GM03348 (cell line): ENCODE measurements at places on chromosomes 7 and 10.

- no peak for DNase-seq
Observed at GRCh38 chr7:51223505-51223904, 93.1 kb downstream of the COBL start.

- peak; percentile 46 for DNase-seq
Observed at GRCh38 chr10:110326351-110327032, 21.8 kb upstream of the SMNDC1 start.

DNA sequence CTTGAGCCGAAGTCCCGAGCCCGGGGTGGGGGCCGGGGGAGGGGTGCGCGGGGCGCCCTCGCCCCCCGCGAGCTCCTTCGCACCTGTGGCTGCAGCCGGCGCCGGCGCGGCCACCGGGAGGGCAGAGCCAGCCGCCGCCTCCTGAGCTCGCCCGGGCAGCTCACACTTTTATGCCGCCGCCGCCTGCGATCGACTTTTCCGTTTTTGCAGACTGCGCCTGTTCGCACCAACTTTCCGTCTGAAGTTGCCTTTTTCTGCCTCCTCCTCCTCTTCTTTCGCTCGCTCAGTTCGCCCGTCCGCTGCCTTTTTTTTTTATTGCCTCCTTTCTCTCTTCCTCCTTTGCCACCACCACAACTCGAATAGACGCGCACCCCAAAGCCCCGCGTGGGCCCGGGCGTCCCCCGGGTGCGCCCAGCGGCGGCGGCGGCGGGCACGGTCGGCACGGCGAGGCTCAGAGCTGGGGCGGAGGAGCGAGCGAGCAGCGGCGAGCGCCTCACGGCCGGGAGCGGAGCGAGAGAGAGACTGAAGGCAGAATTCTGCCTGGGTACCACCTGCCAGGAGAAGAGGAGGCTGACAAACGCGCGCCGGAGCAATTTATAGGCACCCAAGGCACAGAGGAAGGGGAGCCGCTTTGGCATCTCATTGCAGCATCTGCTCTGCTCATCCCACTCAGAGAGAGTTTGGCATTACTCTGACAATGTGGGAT is at the start of gene C1QL3:
Gene C1QL3 (minus strand): TSS at position 569 of the 706 bp plus-strand sequence. CDS start 814 bp downstream, outside the sequence.
- DNase-seq: peak; percentile 51

GRCh38 chr10:107443813-107444212 is 279.3 kb upstream of the SORCS1 start:
- DNase-seq: no peak

GRCh38 chr7:29197916-29198315 is 3.3 kb downstream of the CHN2 start:
- no peak for DNase-seq

DNA sequence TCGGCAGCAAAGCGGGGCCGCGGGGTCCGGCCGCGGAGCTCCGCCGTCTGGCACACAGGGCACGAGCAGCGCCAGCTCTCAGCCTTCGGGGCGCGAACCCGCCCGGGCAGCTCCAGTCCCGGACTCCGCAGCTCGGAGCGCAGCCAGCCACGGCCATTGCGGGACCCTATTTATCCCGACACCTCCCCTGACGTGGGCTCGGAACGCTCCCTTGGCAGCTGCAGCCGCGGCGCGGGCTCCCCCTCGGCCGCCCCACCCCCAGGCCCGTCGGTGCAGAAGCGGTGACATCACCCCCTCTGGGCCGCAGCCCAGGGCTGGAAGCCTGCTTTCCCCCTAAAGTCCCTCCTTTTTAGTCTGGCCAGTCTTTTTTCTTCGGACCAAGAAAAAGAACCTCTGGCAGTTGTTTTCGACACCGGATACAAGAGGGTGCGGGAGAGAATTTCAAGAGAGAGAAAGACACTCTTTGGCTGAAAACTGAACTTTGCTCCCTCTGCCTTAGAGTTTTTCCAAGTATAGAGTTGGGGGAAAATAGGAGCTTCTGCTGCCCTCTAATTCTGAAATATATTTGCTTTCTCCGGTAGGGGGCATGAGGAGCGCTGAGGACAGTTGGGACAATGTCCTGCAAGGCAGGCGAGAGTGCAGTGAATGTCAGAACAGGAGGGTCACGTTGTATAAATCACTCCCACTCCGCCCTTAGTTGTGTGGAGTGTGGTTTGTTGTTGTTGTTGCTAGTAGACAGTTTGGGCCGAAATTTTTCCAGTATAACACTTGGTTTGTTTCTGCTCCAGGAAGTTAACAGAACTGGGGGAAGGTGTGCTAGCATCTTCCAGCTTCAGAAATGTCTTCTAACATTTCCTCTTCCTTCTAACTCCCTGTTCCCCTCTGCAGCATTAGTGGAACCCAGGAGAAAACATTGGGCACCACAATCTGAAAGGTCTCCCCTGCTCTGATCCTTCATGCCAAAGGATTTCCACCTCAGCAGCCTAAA is at the start of gene SFRP4:
Gene SFRP4 (minus strand): TSS at position 145 of the 988 bp plus-strand sequence. CDS start 280 bp downstream, outside the sequence.
- DNase-seq: peak; percentile 61

DNA sequence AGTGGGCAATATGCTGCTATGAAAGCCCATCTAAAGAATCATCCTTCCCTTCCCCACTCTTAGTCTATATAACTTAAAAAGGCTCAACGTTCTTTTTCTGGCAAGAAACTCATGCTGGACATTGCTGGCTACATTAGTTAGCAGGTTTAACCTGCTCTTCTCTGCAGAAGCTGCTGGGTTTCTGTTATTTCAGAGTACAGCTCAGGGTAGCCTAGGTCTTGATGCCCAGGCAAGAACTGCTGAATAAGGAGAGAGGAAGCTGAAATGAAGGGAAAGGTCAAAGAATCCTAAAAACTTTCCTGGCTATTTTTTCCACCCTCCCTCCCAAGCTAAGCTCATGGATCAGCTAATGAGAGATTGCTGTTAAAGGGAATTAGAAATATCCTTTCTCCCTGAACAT is 79.4 kb downstream of the ANKIB1 start:
- DNase-seq: no peak

DNA sequence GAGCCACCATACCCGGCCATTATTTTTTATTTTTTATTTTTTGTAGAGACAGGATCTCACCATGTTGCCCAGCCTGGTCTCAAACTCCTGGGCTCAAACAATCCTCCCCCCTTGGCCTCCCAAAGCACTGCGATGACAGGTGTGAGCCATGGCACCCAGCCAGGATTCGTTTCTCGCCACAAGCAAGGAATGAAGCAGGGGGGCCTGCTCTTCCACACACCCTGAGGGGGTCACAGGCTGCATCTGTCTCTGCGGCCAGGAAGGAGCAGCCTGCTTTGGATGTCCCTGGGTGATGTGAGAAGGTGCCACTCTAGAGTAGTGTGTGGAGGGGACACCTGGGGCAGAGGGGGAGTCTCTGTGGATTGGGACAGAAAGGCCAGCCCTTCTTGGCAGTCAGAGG is 61.3 kb upstream of the TNRC18 start:
- no peak for DNase-seq

DNA sequence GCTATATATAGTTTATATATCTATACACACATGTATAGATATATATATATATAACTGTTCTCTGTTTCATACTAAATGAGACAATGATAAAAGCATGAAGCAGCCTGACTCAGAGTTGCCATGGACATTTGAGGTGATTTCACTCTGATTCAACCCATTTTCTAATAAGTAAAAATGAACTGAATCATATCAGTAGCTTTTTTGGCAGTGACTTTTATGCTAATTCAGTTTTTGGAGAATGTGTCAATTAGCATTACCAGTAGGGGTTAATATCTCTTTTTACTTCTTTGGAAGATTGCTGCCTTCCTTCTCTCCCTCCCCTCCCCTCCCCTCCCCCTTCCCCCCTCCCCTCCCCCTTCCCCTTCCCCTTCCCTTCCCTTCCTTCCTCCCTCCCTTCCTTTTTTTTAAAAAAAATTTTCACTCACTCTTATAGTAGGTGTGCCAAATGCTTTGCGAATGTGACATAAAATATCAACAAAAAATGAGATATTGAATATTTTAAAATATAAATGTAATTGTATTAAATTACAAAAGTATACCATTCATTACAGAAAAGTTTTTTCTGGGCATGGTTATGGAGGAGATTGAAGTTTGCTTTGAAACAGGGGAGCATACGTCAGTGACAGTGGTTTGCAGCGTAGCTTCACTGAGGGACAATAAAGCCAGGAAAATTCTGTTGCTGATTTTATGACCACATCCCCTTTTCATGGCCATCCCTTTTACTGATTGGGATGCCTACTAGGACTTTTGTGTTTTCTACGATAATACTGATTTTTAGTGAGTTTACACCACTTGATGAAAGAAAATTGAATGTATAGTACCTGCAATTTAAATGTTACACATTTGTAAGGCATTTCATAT is 64.0 kb upstream of the KLF6 start:
- DNase-seq: peak; percentile 50

- peak; percentile 39 for DNase-seq
Observed at GRCh38 chr10:69449841-69450240, 1.4 kb upstream of the TSPAN15 start.

DNA sequence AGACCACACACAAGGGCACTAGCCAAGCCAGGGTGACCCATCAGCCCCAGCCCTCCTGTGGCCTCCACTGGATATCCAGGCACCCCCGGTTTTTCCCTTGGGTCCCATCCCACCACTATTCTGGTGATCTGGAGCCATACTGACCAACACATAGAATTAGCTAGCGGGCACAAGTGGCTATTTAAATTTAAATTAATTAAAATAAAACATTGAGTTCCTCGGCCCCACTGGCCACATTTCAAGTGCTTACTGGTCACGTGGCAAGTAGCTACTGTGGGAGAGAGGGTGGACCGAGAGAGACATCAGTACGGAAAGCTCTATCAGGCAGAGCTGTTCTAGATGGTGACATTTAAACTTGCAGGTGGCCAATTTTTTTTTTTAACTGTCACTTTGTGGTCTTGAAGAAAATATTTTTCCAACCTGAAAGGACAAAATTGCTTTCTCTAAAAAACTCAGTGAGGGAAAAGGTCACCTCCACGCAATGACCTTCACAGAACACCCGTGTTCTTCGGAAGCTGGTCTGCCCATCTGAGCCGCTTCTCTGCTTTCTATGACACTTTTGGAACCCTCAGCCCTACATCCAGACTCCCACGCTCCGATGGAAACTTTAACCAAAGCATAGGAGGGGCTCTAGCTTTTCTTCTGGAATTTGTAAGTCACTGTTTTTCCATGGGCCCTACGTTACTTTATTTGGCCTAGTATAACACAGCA is 30.0 kb downstream of the HIPK2 start:
- no peak for DNase-seq

DNA sequence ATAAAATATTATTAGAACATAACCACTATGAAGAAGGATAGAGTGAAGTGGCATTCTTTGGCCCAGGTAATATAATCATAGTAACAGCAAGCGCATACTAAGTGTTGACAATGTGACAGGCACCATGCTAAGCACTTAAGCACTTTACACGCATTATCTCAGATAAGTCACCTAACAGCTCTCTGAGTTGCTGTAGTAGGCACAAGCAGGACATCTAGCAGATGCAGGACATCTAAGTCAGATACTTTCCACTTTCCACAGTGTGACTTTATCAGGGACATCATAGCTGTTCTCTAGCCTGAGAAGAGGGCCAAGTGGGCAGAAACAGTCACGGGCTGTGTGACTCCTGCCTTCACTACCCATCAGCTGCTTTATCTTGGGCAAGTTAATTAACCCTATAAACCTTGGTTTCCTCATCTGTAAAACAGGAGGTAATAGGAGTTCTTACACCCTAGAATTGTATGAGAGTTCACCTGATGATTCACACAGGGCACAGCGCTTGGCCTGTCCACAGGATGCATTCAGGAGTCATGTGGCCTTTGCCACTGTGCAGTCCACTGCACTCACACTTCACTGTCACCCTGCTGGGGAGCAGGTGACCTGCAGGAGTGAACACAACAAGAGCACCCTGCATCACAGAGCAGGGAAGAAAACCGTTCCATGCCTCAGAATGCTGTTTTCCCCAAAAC is 12.5 kb downstream of the LIPA start:
- no peak for DNase-seq

DNA sequence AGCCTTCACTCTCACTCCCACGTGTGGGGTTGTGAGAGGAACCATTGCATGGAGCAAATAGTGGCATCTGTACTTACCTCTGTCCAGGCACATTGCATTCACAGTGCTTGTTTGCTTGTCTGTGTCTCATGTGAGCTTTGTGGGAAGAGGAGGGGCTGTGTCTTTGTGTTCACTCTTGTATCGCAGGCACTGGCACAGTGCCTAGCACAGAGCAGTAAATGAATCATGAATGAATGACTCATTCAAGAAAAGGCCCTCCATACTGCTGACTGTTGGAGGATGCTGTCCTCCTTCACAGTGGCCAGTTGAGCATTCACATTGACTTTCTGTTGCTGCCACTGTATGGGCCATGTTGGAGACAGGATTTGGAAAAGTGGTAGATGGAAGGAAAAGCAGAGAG is 125.3 kb downstream of the SORCS3 start:
- DNase-seq: no peak

DNA sequence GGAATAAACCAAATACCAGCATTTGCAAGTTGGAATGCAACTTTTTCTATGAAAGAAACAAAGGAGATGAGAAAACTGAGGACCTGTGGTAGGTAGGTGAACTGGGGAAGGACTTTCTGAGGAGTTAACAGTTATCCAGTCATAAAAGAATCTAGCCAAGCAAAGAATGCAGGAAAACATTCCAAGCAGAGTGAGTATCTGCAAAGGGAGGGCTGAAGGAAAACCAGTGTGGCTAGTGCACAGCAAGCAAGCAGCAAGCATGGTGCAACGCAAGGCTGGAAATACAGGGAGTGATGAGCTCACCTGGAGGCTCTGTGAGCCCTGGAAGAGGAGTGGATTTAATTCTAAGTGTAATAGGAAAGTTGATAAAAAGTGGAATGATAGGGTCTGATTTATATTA is 44.0 kb downstream of the RTKN2 start:
- peak; percentile 62 for DNase-seq

DNA sequence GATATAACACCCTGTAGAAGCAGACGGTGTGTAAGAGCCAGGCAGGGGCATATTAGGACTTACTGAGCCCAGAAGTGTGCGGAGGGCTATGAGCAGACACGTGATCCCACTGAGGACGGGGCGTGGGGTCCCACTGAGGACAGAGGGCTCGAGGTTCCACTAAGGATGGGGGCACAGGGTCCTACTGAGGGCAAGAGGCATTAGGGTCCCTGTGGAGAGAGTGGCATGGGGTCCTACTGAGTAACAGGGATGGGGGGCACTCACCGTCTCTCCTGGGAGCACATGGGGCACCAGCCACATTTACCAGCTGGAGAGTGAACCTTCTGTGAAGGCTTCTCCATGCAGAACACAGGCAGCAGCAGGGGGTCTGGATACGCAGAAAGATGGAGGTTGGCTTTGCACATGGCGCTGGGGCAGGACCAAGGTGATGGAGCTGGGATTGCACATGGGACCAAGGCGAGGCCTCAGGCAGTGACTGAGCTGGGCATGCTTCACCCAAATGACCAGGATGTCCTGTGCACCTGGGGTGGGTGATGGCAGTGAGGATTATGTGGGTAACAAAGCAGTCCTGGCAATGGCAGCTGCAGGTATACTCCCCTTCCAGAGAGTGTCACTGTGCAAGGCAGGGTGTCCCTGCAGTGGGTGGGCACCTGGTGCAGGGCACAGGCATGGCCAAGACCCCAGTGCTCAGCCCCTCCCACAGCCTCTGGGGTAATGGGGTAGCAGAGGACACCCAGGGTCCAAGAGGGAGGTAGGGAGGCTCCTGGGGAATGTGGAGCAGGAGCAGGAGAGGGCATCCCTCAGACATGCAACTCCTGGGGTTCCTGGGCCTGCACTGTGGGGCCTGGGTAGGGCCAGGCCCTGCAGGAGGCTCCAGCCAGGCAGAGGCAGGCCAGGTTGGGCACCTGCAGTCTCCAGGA is 278.1 kb downstream of the TCERG1L start:
- no peak for DNase-seq

- DNase-seq: peak; percentile 51
Observed at GRCh38 chr10:99435986-99436638, 5.7 kb upstream of the GOT1 start.
